Right forelimb (tissue), 1 donor: ENCODE measurements at places on chromosomes 7 and 10.
A peak's percentile ranks its signal among the peaks of the same experiment; 100 is the strongest.

DNA sequence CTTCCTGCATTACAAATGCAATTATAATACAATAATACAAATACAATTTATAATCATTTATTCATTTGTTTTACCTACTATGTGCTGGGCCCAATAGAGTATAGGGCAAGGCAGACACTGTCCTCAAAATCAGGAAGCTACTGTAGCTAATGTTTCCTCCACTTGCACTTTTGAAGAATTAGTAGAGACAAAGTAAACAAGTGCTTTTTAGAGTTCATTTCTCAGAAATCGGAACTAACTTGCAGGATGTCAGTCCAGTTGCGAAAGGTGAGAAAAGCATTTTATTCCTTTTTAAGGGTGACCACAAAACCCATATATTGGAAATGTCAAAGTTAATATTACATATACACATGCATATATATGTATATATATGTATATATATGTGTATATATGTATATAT, 14.2 kb downstream of the ADRB1 start:
- no peak for DNase-seq

- DNase-seq, result peak; percentile 6
These were observed 15.7 kb upstream of the FOXL3 start for GRCh38 chr7:274266-274665.

- DNase-seq, result no peak
These were observed 82.3 kb downstream of the C10orf105 start for GRCh38 chr10:71637305-71637704.

GRCh38 chr10:78898341-78899097, 170.2 kb upstream of the ZMIZ1 start:
- no peak for DNase-seq

DNA sequence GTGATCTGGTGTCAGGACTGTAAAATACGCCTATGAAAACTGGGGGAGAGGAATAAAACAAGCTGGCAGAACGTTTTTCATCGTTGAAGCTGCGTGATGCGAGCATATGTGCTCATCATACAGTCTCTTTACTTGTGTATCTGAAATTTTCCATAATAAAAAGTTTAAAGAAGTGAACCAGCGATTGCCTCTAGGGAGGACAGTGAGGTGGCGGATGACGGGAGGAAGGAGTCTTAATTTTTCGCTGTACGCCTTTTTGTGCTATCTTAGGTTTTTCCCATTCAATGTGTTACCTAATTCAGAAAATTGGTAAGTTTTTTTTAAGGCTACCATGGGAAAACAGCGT, 891 bp upstream of the WAPL start:
- no peak for DNase-seq
